Endothelial cell (in vitro differentiated cells): ENCODE measurements at places on chromosomes 3 and 15. TPM values are rescaled to one million over a fixed set of nuclear protein-coding genes. Genes with fewer than 3 reads are reported as not detected.

Gene LARP6
- 4.5 TPM for total RNA-seq

Gene GOLGA6L7
- total RNA-seq = not detected

Gene CHDH
- 1.0 TPM for total RNA-seq

GRCh38 chr3:24316887-24317383, 177.7 kb downstream of the THRB start:
- no peak overlapping the region for H3K4me3 ChIP-seq
- DNase-seq = no peak
- H3K27me3 ChIP-seq = peaks cover 2% of the 10 kb centered on the region
- H3K27ac ChIP-seq = no peak overlapping the region

GRCh38 chr3:157241599-157241998, 81.7 kb upstream of the CCNL1 start:
- no peak for DNase-seq
- no peaks in the 10 kb centered on the region for H3K4me1 ChIP-seq
- no peak overlapping the region for H3K4me3 ChIP-seq
- H3K36me3 ChIP-seq = no peaks in the 10 kb centered on the region
- H3K27ac ChIP-seq = no peak overlapping the region

DNA sequence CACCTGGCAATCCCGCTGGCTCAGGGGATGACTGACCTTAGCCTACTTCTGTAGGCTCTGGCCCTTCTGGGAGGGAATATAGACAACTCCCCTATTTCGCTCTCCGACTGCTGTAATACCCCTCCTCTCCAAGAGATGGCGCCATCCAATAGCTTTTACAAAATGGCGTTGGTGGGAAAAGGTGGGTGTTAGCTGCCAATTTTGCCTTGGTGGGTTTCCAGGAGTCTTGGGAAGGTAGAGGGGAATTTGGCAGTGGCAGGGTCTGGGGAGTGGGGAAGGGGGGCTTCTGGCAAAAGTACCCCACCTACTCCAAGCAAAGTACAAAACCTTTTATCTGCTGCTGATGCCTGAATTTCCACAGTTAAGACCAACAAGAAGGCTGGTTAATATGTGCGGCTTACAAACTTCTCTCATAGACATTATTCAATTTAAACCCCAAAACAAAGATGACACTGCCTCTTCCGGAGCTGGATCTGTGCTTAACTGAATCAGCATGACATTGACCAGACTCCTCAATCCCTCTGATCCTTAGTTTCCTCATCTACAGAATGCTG, 62.1 kb downstream of the RASGRF1 start:
- H3K36me3 ChIP-seq = peaks cover 4% of the 10 kb centered on the region
- no peaks in the 10 kb centered on the region for H3K4me1 ChIP-seq
- no peak overlapping the region for H3K4me3 ChIP-seq
- H3K27me3 ChIP-seq = peaks cover 5% of the 10 kb centered on the region

DNA sequence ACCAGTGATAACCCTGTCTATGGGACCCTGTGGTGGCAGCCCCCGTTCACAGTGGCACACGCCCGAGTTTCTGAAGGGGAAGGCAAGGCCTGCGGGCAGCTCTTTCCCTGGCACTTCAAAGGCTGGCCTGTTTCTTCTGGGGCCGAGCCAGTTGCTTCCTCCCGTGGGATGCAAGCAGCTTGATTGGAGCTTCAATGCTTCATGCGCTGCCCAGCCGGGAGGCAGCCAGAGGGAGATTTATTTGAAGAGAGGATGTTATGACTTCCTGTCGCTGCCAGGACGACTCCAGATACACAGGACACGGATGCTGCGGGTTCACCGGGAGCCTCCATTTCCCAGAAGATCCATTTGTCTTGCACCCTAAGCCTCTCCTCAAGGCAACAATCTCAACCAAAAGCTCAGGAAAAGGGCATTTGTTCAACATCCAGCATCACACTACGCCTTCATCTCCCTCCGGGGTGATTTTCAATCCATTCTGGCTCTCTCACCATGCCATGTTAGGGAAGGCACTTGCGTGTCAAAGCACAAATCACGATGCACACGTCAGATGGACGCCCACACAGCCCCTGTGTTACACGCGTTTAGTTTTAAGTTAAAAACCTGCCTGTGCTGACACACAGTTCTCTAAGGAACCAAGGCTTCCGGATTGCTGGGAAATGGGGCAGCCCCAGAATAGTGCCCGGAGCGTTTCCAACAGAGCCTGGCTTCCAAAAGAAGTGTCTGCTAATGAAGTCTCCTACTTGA, 330.2 kb downstream of the OCA2 start:
- H3K4me1 ChIP-seq = peaks cover 12% of the 10 kb centered on the region
- H3K4me3 ChIP-seq = no peak overlapping the region
- peaks cover 5% of the 10 kb centered on the region for H3K27me3 ChIP-seq
- no peaks in the 10 kb centered on the region for H3K36me3 ChIP-seq

- no peaks in the 10 kb centered on the region for H3K36me3 ChIP-seq
- no peaks in the 10 kb centered on the region for H3K4me1 ChIP-seq
- no peak overlapping the region for H3K27ac ChIP-seq
- no peak for DNase-seq
Measured at GRCh38 chr3:55698831-55699230, 211.7 kb upstream of the WNT5A start.

DNA sequence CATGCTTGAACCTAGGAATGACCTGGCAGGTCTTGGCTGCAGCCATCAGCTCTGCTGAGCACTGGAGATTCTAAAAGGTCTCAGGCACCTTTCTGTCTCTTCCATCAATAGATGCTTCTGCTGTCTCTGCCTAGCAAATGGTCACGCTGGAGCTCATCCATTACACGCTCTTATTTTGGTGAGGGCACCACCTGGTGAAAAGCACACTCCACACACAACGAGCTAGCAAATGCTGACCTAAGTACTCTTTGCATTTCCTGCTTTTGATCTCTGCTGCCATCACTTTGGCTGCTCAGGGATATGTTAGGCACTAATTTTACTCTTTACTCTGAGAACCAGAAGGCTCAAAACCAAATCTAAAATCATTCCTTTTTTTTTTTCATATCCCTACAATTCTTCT, 91.3 kb downstream of the RAB11A start:
- no peak overlapping the region for H3K27ac ChIP-seq
- H3K4me3 ChIP-seq = no peak overlapping the region
- H3K4me1 ChIP-seq = no peaks in the 10 kb centered on the region
- H3K36me3 ChIP-seq = no peaks in the 10 kb centered on the region
- no peaks in the 10 kb centered on the region for H3K27me3 ChIP-seq

GRCh38 chr3:155581579-155581978, 163.3 kb downstream of the PLCH1 start:
- H3K27ac ChIP-seq = no peak overlapping the region
- no peak overlapping the region for H3K4me3 ChIP-seq
- no peaks in the 10 kb centered on the region for H3K36me3 ChIP-seq
- H3K27me3 ChIP-seq = no peaks in the 10 kb centered on the region

GRCh38 chr3:69204315-69204957, 82.0 kb upstream of the LMOD3 start:
- H3K27ac ChIP-seq = peak overlapping the region; percentile 30
- no peak overlapping the region for H3K4me3 ChIP-seq
- H3K4me1 ChIP-seq = peaks cover 12% of the 10 kb centered on the region
- no peak for DNase-seq
- peaks cover 27% of the 10 kb centered on the region for H3K36me3 ChIP-seq

DNA sequence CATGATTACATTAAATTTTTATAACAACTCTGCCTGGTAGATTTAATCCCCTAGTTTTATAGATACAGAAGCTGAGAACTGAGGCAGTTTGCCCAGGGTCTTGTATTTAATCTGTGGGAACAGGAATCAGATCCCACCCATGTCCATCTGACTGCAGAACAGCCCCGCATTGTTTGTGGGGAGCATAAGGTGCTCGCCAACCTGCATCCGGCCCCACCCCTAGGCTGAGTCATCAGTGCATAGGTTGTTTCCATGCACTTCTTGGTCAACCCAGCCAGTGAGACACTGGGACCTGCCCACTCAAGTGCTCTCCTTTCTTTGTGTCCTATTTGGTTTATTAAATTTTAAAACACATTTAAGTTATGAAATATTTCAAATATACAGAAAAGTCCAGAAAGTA, 266.2 kb downstream of the OPA1 start:
- peaks cover 5% of the 10 kb centered on the region for H3K4me1 ChIP-seq
- no peak for DNase-seq
- H3K27ac ChIP-seq = no peak overlapping the region
- H3K4me3 ChIP-seq = no peak overlapping the region

- H3K4me1 ChIP-seq = no peaks in the 10 kb centered on the region
- H3K27ac ChIP-seq = no peak overlapping the region
- peaks cover 6% of the 10 kb centered on the region for H3K36me3 ChIP-seq
Measured at GRCh38 chr3:48951764-48952163, 33.1 kb downstream of the ARIH2 start.

- no peaks in the 10 kb centered on the region for H3K27me3 ChIP-seq
- no peak for DNase-seq
- no peak overlapping the region for H3K4me3 ChIP-seq
- no peaks in the 10 kb centered on the region for H3K4me1 ChIP-seq
- H3K36me3 ChIP-seq = no peaks in the 10 kb centered on the region
Measured at GRCh38 chr15:72065801-72066200, 52.1 kb downstream of the MYO9A start.

- H3K4me3 ChIP-seq = no peak overlapping the region
- H3K27ac ChIP-seq = no peak overlapping the region
- H3K36me3 ChIP-seq = no peaks in the 10 kb centered on the region
- DNase-seq = no peak
- no peaks in the 10 kb centered on the region for H3K27me3 ChIP-seq
Measured at GRCh38 chr3:135731546-135731945, 234.0 kb upstream of the PPP2R3A start.

GRCh38 chr3:170534227-170534626, 51.6 kb downstream of the SLC7A14 start:
- H3K27ac ChIP-seq = no peak overlapping the region
- H3K4me1 ChIP-seq = peaks cover 25% of the 10 kb centered on the region
- H3K36me3 ChIP-seq = no peaks in the 10 kb centered on the region
- no peaks in the 10 kb centered on the region for H3K27me3 ChIP-seq
- DNase-seq = no peak
- no peak overlapping the region for H3K4me3 ChIP-seq

DNA sequence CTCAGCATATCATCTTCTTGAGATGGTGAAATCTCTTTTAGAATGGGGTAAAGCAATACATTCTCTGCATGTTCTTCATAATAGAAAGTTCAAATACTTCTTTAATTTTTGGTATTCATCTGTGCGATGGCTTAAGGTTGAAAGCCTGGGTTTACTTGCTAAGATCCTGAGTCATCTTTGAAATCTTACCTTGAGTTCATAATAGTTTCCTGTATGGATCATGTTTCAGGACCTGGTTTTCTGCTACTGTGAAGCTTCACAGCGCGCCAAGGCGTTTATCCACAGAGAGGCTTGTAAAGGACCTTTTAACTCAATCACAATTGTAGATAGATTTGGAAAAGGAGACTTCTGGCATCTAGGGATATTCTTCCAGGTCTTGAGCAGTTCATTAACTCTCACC, 39.0 kb downstream of the MED12L start:
- no peak for DNase-seq
- H3K4me3 ChIP-seq = no peak overlapping the region
- no peaks in the 10 kb centered on the region for H3K4me1 ChIP-seq
- no peaks in the 10 kb centered on the region for H3K36me3 ChIP-seq

GRCh38 chr3:160546727-160547126, 18.6 kb downstream of the KPNA4 start:
- H3K4me1 ChIP-seq = peaks cover 22% of the 10 kb centered on the region
- no peak for DNase-seq
- no peak overlapping the region for H3K27ac ChIP-seq
- H3K27me3 ChIP-seq = peaks cover 2% of the 10 kb centered on the region

DNA sequence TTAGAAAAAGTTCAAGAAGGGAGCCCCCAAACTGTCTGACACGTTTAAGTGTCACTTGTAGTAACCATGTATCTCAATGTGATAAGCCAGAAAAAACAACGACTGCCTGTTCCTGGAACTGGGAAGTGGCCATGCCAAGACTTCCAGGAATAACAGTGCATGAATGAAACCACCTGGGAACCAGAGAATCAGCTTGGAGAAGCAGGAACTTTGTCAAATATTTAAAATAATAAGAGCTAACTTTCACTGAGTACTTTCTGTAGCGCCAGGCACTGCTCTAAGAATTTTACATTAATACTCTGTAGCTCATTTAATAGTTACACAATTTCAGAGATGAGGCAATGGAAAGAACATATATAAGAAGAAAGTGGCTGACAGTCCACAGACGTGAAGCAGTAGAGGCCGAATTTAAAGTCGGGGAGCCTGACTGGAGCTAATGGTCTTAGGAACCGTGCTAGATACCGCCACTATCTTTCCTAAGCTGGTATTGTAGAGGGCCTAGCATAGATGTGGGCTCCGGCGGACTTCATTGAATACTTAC, 876 bp downstream of the PLSCR1 start:
- H3K36me3 ChIP-seq = peaks cover 16% of the 10 kb centered on the region
- peak overlapping the region; percentile 94 for H3K4me3 ChIP-seq
- DNase-seq = peak; percentile 6
- peaks cover 20% of the 10 kb centered on the region for H3K4me1 ChIP-seq
- H3K27me3 ChIP-seq = no peaks in the 10 kb centered on the region

DNA sequence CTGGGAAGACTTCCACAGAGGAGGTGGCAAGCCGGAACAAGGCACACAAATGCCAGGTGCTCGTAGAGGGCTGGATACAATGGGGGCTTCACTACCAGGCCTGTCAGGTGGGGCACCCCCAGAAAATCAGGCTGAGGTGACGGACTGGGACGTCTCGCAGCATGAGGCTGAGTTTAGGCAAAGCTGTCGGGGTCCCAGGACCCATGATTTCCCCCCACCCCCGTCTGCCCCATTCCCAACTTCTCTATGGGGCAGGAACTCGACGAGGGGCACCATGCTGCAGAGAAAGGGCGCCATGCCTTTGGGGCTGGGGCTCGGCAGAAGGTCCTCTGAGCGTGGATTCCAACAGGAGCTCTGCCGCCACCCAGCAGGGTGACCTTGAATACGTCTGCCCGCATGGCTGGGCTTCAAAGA, 65.7 kb upstream of the HES1 start:
- no peak overlapping the region for H3K27ac ChIP-seq
- peak overlapping the region; percentile 81 for H3K4me3 ChIP-seq
- no peaks in the 10 kb centered on the region for H3K4me1 ChIP-seq
- peaks cover 19% of the 10 kb centered on the region for H3K27me3 ChIP-seq
- no peak for DNase-seq

DNA sequence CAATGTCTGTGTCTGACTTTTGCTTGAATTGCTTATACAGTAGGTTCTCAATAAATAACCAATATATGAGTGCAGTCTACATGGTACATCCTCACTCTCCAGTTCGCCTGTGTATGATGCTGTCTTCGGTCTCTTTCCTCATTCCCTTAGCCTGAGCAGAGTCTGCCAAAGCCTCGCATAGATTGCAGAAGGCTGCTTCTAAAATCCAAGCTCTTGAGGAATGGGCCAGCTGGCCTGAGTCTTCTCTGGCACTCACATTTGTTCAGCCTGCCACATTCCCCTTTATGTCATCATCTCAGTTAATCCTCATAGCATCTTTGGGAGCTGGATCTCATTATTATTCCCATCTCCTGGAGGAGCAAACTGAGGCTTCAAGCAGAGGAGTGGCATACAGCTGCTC, 27.2 kb upstream of the ADAMTS7 start:
- H3K27me3 ChIP-seq = peaks cover 4% of the 10 kb centered on the region
- DNase-seq = no peak
- H3K4me1 ChIP-seq = no peaks in the 10 kb centered on the region
- H3K27ac ChIP-seq = no peak overlapping the region
- H3K36me3 ChIP-seq = no peaks in the 10 kb centered on the region
